ENCODE measurements at places on chromosomes 6 and 20.

DNA sequence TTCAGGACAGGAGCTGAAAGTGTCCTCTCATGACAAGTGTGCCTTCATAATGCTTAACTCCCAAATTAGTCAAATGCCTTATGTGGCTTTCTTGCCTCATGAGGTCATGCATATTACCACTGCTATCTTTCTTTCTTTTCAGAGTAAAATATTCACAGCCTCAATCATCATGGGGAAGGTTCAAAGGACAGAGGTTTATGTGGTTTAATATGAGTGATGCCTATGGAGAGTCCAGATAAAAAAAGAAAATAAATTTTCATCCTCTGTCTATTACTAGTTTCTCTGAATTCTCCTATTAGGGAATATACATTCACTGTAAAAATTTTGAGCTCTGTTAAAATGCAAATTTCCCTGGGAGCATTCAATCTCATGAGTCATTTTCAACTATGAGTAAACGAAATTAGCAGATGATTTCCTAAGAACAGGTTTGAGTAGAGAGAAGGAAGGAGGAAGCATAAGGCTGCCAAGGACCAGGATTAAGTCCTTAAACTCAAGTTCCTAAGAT is 396.9 kb upstream of the ADGRB3 start:
- no peak for DNase-seq

- DNase-seq = no peak
Observed at GRCh38 chr6:43884652-43885022, 114.6 kb downstream of the VEGFA start.

DNA sequence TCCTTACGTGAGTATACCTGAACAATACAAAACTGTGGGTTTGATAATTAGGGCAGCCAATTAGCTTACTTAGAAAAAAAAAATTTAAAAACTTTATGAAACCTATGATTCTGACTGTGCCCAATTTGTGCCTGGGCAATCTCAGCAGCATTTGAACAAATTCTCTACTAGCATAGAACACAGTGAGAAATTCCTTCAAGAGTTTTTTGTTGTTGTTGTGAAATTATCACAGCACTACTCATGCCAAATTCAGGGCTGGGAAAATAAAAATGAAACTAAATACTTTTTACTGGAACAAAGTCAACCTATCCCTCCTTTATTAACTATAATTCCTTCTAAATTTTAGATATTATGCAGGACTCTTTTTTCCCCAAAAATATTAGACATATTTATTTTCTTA is 42.9 kb downstream of the POU3F2 start:
- DNase-seq = no peak

- no peak for DNase-seq
Observed at GRCh38 chr6:136031982-136032381, 180.5 kb downstream of the PDE7B start.

DNA sequence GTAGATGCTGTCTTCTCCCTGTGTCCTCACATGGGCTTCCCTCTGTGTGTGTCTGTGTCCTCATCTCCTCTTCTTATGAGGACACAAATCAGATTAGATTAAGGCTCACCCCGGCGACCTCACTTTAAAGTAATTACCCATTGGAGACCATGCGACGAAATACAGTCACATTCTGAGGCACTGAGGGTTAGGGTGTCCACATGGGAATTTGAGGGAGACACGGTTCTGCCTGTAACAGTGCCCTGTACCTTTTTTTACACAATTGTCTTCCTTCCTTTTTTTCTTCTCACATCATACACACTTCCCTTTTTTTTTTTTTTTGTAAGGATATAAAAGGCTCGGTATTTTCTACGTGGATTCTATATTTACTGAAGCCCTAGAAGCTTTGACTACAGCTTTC is 48.9 kb downstream of the DEK start:
- no peak for DNase-seq

DNA sequence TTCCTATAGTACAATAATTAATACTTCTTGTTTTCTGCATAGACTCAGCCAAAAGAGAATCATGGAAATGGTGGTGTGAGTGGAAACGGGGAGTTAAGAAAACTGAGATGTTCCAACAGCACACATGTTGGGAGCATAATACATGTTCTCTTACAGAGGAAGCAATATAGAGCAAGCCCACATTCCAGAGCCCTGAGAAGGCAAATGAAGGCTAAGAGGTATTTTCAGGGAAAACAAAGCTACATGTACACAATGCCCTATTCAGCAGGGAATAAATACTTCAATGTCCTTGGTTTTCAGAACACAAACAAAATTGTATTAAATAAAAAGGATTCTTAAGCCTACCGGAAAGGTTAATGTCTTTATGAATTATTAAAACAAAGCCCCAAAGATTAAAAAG is 35.1 kb upstream of the SMIM8 start:
- DNase-seq = no peak

DNA sequence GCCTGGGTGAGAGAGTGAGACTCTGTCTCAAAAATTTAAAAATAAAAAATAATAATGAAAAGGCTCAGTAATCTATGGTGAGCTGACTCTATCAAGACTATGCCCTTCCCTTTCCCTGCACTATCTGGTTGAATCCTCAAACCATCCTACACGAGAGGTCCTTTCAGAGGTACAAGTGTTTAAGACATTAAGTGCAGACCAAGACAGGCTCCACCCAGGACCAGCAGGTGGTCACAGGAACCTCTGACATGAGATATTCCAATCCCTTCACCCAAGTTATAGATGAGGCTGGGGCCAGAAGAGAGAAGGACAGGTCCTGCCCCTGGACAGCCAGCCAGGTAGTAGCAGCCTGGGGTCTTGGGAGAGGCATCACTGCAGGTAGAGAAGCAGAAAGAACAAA is 182.6 kb downstream of the NFATC2 start:
- no peak for DNase-seq

DNA sequence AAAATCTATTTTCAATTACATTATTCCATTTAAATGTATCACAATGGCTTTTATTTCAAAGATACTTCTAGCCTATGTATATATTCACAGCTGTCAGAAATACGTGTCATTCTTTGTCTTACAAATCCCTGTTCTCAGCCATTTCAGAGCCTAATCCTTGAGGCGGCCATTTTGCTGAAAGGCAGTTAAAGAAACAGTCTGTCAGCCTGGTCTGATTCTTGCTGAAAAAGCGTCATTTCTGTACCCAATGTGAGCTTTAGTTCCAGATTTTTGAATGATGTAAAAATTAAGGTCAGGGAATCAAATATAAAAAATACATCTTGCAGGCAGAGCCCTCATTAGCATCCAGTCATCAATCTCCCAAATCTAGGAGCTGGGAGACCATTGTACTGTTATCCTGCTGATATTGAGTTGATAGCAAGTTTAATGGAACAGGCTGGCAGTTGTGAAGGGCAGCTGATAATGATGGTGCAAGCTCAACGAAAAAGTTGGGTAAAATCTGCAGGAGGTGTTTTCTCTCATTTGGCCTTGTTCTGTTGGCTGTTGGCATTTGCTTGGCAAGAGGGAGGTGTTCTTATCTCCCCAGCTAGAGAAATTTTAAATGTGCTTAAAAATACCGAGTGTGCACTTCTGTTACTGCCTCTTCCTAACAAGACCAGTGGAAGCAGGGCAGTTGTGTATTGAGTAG is 314.8 kb downstream of the SOX4 start:
- DNase-seq = no peak

GRCh38 chr20:58116505-58116904 is 111.9 kb downstream of the ANKRD60 start:
- no peak for DNase-seq

DNA sequence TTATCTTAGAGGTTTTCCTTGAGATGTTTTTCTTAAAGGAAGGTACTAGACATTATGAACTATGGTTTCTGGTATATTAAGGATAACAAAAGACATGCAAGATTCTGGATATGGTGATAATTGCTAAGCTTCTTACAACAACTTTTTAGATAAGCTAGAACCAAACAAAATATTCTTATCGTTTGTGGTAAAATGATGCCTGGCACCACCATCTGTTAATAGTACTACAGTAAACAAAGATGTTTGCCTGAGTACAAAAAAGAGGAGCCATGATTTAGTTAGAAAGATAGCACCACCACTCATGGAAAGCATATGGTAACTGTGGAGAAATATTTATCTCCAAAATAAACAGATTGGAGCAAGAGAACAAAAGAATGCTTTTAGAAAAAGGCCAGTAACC is 747.3 kb downstream of the COL12A1 start:
- DNase-seq = no peak

DNA sequence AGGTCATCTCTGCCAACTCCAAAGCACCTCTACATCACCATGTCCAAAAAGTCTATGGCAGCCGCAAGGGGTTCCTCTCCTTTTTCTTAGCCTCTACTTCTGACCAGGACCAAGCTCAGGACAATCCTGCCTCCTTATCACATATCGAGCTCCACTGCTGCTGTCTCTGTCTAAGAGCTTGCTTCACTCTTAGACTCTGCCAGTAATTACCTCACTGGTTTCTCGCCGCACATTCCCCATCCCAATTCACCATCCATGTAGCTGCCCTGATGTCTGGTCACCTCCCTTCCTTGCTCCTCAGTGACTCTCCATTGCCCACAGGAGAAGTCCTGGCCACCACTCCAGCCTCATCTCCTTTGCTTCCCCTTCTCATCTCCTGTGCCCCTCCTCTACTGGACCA is 24.1 kb upstream of the PI16 start:
- DNase-seq = no peak

GRCh38 chr6:41624621-41625380 is 13.5 kb upstream of the MDFI start:
- DNase-seq = no peak

DNA sequence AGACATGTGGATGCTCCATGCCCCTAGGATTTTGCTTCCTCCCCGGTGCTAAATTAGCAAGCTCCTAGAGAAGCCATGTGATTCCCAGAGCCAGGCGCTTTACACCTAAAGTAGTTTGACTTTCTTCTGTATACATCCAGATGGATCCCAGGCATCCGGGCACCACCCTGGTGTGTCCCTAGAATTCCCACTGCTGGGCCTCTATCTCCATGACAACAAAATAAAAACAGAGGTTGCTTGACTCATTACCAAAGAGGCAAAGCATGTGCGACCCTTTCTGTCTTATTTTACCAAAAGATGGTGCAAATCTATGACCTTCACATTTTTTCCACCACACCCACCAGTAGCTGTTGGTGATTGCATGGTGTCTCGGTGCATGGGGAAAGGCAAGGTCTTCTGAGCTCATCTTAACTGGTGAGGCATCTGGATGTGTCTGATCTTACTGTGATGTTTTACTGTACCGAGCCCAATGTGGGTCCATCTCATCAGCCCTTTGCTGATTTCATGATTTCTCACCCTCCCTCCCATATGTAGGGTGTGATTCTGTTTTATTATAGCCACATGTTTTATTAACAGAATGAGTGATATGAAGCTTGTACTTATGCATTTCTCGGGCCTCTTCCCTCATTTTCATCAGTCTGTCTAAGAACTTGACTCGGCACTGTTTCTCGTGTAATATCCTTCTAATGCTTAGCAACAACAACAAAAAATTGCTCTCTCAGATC is 27.4 kb upstream of the VAPB start:
- DNase-seq = no peak

DNA sequence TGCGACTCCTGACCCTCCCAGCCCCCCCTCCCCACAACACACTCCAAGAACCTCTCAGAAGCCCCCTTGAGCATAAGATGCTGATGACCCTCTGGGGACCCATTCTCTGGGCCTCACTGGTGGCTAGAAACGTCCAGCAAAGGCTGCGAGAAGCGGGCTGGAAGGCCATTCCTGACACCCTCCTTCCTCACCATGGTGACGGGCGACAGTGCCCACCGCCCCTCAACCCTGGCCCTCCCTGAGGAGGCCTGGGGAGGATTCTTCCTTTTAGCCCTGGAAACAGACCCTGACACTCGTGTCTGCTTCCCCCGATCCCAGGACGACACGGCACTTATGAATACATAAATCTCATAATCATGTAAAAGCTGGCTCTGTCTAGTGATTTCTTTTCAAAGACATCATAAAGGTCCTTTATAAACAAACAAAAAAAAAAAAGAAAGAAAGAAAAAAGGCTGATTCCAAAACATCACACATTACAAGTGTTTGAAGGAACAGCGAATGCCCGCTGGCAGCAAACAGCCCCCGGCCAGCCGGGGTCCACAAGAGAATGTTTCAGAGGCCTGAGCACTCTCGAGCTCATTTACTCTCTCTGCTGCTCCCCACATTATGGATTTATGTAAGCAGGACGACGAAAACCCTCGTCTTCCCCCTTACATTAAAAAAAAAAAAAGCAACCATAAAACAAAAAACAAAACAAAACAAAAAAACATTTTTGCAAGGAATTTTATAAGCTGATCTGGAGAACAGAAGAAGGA is 40.7 kb downstream of the PREX1 start:
- DNase-seq = no peak

- no peak for DNase-seq
Observed at GRCh38 chr6:129895692-129896091, 34.6 kb upstream of the TMEM244 start.

- DNase-seq = no peak
Observed at GRCh38 chr6:71205336-71205956, 83.2 kb upstream of the OGFRL1 start.

GRCh38 chr6:18961566-18961965 is 574.4 kb downstream of the RNF144B start:
- no peak for DNase-seq

DNA sequence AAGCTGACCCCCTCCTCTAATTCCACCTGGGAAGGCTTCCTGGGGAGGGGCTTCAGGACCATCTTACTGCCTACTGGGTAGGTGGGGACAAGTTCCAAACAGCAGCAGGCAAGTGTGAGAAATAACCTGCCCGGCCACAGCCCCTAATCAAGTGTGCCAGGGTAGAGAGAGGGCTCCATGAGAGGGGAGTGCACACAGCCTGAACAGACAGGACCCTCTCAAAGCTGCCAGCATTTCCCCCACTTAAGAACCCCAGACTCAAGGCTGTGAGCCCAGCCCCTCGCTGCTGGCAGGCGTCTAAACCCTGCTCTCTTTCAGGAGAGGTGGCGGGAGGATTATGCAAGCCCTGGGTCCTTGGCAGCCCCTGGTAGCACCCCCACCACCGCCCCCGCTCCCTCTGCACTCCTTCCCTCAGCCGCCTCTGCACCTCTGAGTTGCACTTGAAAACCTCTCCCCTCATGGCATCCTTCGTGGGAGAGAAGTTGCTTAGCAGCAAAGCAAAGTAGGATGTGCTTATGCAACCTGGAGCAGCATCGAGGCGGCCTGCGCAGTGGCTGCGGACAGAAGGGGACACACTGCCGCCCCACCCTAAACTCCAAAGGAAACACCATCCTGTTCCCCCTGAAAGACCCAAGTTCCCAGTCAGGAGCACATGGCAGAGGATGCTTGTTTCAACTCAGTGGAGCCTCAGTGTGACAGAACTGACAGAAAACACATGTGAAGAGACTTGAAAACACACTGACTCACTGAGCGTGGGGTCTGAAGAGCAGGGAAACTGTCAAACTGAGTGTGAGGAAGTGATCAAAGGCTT is 10.5 kb downstream of the DDRGK1 start:
- no peak for DNase-seq
